ENCODE measurements at places on chromosomes 4 and X. TPM values are rescaled to one million over a fixed set of nuclear protein-coding genes. Genes with fewer than 3 reads are reported as not detected.

DNA sequence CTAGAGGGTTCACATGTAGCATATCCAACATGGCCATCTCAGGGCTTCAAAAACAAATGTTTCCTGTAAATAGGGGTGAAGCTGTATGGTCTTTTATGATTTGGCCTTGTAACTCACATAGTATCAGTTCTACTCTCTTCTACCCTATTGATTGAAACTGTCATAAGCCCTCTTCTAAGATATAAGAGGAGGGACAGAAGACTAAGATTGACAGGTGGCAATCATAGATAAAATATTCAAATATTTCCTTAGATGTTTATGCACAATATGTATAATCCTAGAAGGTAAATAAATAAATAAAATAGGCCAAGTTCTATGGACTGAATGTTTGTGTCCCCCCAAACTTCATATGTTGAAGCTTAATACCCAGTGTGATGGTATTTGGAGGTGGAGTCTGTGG, 6.9 kb upstream of the BEX3 start:
- no peak for DNase-seq

DNA sequence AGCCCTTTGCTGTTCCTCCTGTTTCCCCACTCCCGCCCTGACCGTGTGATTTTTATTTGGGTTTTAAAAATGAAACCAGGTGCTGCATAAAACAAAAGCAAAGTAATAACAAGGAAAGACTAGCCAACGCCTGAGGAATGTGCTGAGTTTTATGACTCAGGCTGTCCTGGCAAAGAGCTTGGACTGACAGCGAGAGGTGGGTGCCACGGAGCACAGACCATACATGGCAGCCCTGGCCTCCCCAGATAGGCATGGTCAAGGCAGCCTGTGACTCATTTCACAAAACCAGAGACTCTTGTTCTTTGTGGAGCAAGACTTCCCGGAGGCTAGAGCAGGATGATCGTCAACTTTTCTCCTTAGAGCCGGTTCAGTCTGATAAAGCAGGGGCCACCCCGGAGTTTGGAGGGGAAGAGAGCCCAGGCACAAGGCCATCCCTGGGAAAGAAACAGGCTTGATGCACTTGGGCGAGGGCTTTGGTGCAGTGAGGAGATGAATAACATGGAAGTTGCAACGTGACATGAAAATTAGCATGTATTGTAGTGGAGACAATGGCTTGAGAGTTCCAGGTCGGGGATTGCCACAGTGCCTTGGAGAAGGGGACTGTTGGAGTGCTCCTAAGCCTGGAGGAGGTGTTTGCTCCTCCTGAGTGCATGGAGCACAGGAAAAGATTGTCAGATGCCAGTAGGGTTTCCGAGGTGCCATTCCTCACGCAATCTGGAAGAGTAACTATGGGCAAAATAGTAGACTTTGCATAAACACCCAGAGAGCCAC, 54.8 kb downstream of the C4orf51 start:
- no peak for DNase-seq

GRCh38 chr4:29262986-29263385, 1457.2 kb upstream of the PCDH7 start:
- DNase-seq: no peak

Gene HSFX4
- total RNA-seq: not detected

DNA sequence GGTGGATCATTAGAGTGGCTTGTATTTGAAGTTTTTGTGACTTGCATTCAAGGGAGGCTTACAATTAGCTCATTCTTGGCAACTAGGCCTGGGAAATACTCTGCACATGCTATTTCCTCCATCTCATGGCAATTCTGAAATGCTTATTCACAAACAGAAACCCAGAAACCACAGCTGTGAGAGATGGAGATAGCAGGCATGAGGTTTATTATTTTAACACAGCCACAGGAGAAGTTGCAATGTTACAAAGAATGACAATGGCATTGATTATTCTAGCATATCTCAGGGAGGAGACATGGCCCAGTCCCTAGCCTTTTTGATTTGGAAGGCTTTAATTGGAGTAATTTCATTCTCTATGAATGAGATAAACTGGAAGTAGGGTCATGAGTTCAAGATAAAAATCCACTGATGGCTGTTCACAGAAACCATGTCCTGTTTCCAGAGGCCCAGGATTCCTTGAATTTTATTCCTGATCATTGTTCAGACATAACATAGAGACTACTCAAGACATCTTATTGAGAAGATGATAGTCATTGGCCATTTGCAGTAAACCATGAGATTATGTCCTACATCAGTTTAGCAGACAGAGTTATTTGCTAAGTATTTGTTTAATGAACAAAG, 123.9 kb downstream of the MID1 start:
- peak; percentile 42 for DNase-seq

DNA sequence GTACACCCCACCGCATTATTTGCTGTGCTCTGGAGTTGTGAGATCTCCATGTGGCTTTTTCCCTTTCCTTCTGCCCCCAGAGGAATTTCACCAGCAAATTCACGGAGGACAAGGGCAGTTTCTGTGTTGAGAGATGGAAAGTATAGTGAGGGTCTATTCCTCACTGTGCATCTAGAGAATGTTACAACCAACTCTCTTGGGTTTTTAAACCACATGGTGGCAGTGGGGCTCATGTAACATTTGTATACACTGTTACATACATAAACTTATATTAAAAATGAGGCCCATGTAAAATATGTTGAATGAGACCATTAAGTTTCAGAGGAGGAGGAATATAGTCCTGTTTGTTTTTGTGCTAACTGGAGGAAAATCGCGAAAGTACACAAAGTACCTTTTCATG, 909 bp upstream of the PRKG2 start:
- DNase-seq: no peak

Gene FOXR2
- total RNA-seq: not detected

GRCh38 chr4:8278421-8279287, 9.1 kb downstream of the HTRA3 start:
- DNase-seq: peak; percentile 28

DNA sequence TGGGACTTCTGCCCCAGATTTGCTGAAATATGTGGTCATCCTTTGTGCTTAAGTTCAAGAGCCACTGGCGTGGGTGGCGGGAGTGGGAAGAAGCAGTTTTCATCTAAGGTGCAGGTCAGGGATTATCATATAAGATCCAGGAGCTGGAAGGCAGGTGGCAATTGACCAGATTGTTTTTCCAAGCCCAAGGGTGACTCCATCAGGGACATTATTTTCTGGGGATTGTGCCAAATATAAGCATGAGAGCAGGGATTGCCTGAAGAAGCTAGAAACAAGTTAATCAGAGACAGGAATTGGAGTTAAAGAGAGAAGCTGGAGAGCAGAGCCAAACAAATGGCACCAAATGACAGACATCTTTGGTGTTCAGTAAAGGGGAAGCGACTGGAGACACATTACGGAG, 19.4 kb upstream of the SEL1L3 start:
- DNase-seq: no peak

Gene PRKX
- total RNA-seq: 4.4 TPM

Gene WDR45
- total RNA-seq: 59.2 TPM

Measured in heart right ventricle (tissue), 16 donors.